CD4-positive, CD25-positive, alpha-beta regulatory T cell (primary cell): ENCODE measurements at places on chromosomes 7 and 10. TPM values are rescaled to one million over a fixed set of nuclear protein-coding genes. Genes with fewer than 3 reads are reported as not detected.

- DNase-seq, result no peak
- H3K4me3 ChIP-seq, result no peak overlapping the region
- no peaks in the 10 kb centered on the region for H3K36me3 ChIP-seq
- H3K27ac ChIP-seq, result no peak overlapping the region
Measured at GRCh38 chr7:122269241-122269640, 35.3 kb downstream of the FEZF1 start.

- no peak overlapping the region for H3K4me3 ChIP-seq
- H3K36me3 ChIP-seq, result no peaks in the 10 kb centered on the region
- no peaks in the 10 kb centered on the region for H3K27me3 ChIP-seq
- H3K4me1 ChIP-seq, result no peaks in the 10 kb centered on the region
Measured at GRCh38 chr7:103851357-103851756, 138.1 kb downstream of the RELN start.

GRCh38 chr10:63157845-63158624 is 24.9 kb downstream of the NRBF2 start:
- H3K27ac ChIP-seq, result no peak overlapping the region
- H3K27me3 ChIP-seq, result no peaks in the 10 kb centered on the region
- peaks cover 20% of the 10 kb centered on the region for H3K36me3 ChIP-seq
- H3K4me1 ChIP-seq, result no peaks in the 10 kb centered on the region
- H3K4me3 ChIP-seq, result no peak overlapping the region

DNA sequence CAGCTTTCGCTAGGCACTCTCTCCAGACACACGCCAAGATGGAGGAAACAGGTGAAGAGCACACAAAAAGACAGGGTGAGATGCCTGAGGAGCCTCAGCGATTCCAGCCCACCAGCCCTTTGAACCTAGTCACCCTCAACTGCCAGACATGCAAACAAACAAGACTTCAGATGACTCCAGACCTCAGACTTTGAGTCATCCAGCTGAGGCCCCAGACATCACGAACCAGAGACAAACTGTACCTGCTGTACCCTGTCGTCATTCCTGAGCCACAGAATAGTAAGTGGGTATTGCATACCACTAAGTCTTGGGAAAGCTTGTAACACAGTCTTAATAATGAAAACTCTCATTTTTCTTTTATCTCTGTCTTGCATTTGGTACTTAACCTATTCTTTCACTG is 126.6 kb upstream of the LSM8 start:
- no peaks in the 10 kb centered on the region for H3K27me3 ChIP-seq
- no peaks in the 10 kb centered on the region for H3K4me1 ChIP-seq
- no peak overlapping the region for H3K4me3 ChIP-seq
- no peaks in the 10 kb centered on the region for H3K36me3 ChIP-seq
- H3K27ac ChIP-seq, result no peak overlapping the region

PLXNA4 gene
- polyA plus RNA-seq, result not detected

RBP3 gene
- not detected for polyA plus RNA-seq
